Myometrial cell (primary cell): ENCODE measurements at places on chromosomes 16 and 17. TPM values are rescaled to one million over a fixed set of nuclear protein-coding genes. Genes with fewer than 3 reads are reported as not detected.

The RPL27 gene
- total RNA-seq: 1,299 and 1,434 TPM in 2 replicates

The TNFAIP1 gene
- 30.6 and 32.4 TPM in 2 replicates for total RNA-seq

The C16orf46 gene
- 2.6 TPM in 1 of 2 replicates, not detected in the other for total RNA-seq

The CCL3 gene
- total RNA-seq: not detected in 2 replicates

The DNAH2 gene
- total RNA-seq: 0.18 and 0.29 TPM in 2 replicates

The MRPL58 gene
- total RNA-seq: 65.7 and 94.5 TPM in 2 replicates

The CALB2 gene
- not detected in 2 replicates for total RNA-seq
